Progenitor cell of endocrine pancreas (in vitro differentiated cells): ENCODE measurements at places on chromosomes 12 and 14. TPM values are rescaled to one million over a fixed set of nuclear protein-coding genes. Genes with fewer than 3 reads are reported as not detected.

DNA sequence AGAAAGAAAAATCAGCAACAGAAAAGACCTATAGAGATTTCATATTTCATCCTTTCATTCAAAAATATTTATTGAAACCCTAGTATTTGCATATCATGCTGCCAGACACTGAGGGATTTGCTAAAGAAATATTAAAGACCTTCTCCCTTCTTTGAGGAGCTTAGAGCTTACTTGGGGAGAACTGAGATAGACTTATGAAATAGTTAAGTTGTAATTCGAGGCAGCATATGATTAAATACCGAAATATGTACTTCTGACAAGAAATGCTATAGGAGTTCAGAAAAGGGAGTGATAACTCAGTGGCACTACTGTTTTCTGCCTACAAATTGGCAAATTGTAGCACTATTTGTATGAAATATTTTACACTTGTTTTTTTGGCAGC lies 59.1 kb downstream of the PLXNC1 start:
- peaks cover 8% of the 10 kb centered on the region for H3K36me3 ChIP-seq
- no peaks in the 10 kb centered on the region for H3K27me3 ChIP-seq
- no peak overlapping the region for H3K4me3 ChIP-seq
- no peak for DNase-seq

The CLEC6A gene
- total RNA-seq = not detected in 2 replicates

- H3K27me3 ChIP-seq = no peaks in the 10 kb centered on the region
- H3K36me3 ChIP-seq = no peaks in the 10 kb centered on the region
- H3K4me3 ChIP-seq = no peak overlapping the region
- no peak overlapping the region for H3K27ac ChIP-seq
- no peak for DNase-seq
Measured at GRCh38 chr12:15155271-15155670, 65.9 kb downstream of the RERG start.

GRCh38 chr12:75792687-75793086 lies 238.9 kb downstream of the PHLDA1 start:
- H3K4me1 ChIP-seq = peaks cover 1% of the 10 kb centered on the region
- H3K27ac ChIP-seq = no peak overlapping the region
- no peaks in the 10 kb centered on the region for H3K36me3 ChIP-seq
- DNase-seq = no peak
- no peaks in the 10 kb centered on the region for H3K27me3 ChIP-seq
